Right cardiac atrium (tissue), 5 donors: ENCODE measurements at places on chromosomes 4 and X.

- DNase-seq, result no peak
Observed at GRCh38 chr4:149645790-149646189, 169.9 kb downstream of the IQCM start.

GRCh38 chr4:25654971-25655963 is at the start of gene SLC34A2:
SLC34A2 (plus strand) TSS chr4:25655851; CDS start chr4:25662501, 6,650 bp downstream.
- DNase-seq, result no peak

DNA sequence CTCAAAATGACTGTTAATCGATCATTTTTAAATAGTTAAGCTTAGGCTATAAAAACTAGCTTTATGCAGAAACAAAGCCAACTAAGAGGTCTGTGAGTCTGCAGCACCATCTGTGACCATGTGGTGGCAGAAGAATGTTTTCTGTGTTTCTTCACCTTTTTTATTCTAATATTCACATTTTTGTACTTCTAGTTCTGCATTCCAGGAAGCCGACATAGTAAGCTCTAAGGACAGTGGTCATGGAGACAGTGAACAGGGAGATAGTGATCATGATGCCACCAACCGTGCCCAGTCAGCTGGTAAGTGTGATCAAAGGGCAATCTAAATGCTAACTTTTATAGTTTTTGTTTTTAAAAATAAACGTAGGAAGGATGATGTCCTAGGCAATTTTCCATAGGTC is 5.6 kb downstream of the PCDH10 start:
- no peak for DNase-seq

DNA sequence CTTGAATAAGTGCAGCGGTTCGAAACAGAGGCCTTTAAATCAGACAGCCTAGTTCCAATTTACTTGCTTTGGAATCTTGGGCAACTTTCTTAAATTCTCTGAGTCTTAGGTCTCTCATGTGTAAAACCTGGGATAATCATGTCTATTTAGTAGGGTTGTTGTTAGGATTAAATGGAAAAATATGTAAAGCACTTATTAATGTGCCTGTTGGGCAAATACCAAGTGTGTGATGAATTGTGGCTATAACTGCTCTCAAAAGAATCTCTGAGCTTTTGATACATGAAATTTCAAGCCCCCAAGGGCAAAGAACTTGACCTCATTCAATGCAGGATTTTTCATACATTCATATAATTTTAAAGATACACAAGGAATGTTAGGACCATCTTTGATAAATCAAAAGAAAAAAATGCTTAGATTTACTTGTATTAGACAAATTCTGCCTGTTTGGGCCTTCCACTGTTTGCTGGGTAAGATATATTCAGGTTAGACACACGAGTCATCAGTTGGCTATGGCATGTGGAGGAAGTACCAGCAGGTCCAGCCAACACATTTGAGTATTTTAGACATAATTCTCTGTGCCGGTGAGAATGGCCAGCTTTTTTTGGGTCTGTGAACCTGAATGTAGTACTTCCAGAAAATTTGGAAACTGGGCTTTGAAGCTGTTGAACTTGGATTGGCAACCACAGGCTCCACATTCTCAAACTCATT is 241.4 kb upstream of the CNKSR2 start:
- no peak for DNase-seq

DNA sequence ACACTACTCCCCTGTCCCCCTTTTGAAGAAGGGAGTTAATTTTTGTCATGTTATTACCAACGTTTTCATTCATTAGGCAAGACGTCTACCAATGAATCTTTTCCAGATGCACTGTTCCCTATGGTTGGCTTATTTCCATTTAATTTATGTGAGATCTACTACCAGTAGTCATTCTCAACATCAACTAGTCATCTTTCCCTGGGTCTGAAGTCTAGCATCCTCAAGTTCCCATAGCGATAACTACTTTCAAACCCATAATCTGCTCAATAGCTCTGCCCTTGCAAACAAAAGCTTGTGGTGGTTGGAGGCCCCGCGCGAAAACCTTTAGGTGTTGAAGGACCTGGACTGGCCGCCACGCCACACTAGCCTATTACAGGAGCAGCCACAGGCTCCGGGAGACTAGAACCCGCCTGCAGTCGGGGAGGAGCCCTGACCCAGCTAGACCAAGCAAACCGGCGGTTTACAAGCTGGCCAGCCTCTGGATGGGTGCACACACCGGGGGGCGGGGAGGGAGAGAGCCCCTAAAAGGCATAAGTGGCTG is 746 bp downstream of the PPAT start:
- DNase-seq, result peak; percentile 77

DNA sequence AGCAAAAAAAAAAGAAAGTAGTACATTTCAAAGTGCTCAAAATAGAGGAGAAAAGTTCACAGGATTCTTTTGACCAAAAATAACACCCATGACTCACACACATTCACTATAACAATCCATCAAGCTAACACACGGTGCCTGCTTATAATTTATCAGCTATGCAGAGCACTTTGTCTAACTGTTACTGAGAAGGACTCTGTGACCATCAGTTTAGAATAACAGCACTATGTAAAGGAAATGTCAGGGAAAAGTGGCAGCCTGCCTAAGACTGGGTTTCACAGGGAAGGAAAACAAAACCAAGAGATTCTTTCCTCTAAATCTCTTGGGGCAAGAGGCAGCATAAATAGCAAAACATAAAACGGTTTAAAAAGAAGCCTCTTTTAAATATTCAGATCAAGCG is 54.8 kb downstream of the CCDC149 start:
- no peak for DNase-seq

- DNase-seq, result no peak
Observed at GRCh38 chr4:98700656-98701055, 42.2 kb upstream of the TSPAN5 start.

DNA sequence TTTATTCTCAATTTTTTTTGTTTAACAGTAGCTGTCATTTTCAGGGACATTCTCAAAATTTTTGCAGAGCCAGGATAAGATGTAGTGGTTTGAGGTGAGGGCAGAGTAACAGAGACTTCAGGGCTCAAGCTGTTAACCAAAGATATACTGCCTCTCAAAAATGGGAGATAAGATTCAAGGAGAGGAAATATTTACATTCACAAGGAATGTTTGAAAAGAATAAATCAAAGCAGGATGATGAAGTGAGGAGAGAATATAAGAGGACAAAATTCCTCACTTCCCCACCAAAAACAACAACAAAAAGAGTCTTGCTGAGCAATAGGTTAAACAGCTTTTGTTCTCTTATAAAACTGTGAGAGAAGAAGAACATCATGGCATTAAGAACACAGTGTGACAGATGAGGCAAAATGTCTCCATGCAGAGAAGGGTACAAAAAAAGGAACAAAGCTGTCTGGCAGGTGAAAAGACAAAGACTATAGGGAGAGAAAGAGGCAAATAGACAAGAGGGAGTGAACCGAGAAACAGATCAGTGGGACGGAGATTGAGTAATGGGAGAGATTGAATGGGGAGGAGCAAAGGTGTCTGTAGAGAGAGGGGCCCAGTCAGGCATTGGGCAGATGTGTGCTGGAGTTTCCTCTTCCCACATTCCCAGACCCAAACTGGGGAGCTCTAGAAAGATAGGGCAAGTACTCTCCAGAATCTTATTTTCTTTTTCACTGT is 106.1 kb upstream of the TMEM150C start:
- DNase-seq, result no peak

- no peak for DNase-seq
Observed at GRCh38 chr4:100644150-100644549, 126.3 kb upstream of the EMCN start.

- no peak for DNase-seq
Observed at GRCh38 chrX:46727441-46727840, 31.5 kb downstream of the SLC9A7 start.

DNA sequence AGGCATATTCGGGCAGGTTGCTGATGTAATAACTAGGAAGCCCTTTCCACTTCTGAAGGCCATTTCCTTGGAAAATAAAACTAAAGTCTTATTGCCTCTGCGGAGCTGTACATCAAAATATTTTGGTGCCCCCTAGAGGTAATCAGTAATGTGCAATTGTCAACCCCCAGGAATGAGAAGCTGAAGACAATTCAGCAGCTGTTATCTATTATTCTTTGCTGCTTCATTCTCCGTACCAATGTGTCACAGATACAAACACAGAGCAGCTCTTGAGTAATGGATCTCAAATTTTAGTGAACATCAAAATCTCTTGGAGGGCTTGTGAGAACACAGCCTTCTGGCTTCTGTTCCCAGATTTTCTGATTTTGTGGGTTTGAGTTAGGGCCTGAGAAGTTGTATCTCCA is 3.5 kb upstream of the SLIT2 start:
- DNase-seq, result no peak

GRCh38 chr4:17624821-17625220 is 10.4 kb downstream of the MED28 start:
- no peak for DNase-seq

- DNase-seq, result no peak
Observed at GRCh38 chr4:167595898-167596297, 361.6 kb upstream of the SPOCK3 start.

- peak; percentile 16 for DNase-seq
Observed at GRCh38 chrX:11458170-11458569, 165.0 kb downstream of the AMELX start.

GRCh38 chr4:119046263-119046662 is 89.4 kb upstream of the MYOZ2 start:
- DNase-seq, result peak; percentile 78

DNA sequence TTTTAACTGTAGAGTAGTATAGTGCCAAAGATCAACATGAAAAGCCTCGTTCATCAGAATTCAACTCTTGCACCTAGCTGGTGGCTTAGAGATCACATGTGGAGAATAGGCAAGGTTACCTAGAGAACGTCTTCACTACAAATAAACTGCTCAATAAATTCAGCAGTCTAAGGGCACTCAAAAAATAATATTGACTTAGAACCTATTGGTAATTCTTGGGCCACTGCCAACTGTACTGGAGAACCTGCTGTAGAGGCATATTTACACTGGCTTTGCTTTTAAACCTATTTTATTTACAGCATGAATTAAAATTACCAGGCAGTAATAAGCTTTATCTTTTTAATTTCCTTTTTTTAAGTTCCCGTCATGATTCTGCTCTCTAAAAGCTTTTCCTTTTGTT is 343.7 kb downstream of the PDHA2 start:
- no peak for DNase-seq

- DNase-seq, result no peak
Observed at GRCh38 chrX:16882169-16882568, 12.0 kb upstream of the RBBP7 start.

DNA sequence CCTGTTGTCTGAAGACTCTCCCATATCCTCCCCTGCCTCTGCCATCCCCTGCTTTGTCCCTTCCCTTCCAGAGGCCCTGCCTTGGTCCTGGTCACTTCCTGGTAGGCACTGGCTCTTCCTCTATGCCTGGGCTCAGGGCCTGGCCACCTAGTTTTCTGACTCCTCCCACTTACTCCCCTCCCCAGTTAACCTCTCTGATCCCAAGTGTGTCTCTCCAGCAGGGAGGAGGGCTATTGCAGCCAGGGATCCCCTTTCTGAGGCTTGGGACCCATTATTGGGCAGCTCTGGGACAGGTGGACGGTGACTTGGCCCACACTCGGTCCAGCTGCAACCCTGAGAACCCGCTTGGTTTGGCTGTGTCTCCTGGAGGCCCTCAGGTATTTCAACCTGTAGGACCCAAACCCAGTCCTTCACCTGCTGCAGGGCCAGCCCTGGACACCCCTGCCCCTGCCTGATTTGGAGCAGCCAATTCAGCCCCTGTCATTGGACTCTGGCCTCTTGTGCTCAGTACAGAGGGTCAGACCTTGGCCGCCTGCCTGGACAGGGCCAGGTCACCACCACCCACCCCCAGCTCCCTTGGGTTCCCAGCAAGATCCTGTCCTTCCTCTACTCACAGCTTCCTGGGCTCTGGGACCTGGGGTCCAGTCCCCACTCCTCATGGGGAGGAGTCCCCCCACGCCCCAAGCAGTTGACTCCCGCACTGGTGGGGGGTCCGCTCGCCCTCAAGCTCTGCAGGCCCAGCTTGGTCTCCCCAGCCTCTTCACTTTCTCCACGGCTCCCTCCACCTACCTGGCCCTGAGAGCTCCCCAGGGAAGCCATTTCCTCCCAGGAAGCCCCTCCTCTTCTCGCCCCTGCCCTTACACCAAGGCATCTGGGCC is 1.1 kb upstream of the SH3BP2 start:
- DNase-seq, result peak; percentile 68

DNA sequence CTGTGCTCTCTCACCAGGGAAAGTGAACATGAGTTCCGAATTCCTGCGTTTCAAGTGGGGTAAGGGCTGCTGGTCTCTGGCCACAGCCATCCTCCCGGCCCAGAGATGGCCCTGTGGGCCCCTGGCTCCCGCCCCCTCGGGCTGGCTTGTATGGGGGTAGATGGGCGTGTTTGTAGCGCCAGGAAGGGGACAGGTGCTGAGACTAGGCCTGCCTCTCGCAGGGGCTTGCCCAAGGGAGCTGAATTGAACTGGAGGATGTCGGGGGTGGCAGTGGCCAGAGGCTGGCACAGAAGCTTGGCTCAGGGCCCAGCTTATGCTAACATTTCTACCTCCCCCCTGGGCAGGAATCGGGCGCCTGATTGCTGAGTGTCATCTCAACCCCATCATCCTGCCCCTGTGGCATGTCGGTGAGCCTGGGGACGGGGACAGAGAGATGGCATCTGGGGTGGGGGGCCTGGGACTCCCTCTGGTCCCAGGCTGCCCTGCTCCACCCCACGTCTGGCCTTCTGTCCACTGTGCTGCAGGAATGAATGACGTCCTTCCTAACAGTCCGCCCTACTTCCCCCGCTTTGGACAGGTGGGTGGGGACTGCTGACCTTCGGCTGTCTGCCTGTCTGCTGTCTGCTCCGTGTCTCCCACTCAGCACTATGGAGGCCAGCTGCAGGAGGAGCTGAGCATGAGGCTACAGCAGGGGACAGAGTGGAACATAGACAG is 8.5 kb downstream of the TAFAZZIN start:
- no peak for DNase-seq

DNA sequence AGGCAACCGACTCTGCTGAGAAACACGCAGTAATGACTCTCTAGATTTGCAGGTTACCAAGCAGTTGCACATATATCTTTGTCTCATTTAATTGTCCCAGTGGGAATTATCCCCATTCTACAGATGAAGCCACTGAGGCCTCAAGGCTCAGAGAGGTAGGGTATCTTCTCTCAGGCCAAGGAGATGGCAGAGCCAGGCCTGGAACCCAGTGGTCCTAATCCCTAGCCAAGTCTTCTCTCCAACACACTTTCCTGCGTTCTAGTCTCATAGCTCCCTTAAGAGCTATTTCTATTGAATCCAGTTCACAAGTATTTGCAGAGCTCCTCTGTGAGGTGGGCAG is 181.3 kb upstream of the BCOR start:
- no peak for DNase-seq

DNA sequence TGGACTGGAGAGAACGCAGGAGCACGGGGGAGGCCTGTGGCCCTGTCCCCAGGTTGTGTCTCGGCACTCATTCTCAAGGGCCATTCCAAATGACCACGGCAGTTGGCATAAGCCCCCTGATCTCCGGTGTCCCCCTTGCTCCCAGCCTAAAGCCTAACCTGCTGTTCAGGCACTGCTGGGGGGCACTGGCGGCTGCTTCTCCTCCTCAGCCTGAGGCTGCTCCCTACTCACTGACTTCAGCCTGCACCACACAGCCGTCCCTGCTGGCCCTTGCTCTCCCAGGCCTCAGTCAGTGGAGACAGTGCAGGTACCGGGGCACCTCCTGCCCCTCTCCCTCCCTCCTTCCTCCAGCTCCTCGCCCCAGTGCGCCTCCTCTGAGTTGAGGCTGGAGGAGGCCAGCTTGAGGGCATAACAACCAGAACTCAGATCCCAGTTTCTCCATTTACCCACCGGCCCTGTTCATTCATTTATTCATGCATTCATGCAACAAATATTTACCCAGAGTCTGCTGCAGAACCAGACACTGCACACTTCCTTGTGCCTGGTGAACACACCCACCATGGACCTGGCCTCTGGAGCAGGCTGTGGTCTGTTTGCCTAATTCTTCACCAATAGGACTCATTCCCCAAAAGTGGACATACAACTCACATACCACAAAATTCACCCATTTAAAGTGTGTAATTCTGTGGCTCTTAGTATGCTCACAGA is 65.0 kb downstream of the CPZ start:
- DNase-seq, result no peak
